ENCODE measurements at places on chromosomes 1 and 21.
A peak's percentile ranks its signal among the peaks of the same experiment; 100 is the strongest.

DNA sequence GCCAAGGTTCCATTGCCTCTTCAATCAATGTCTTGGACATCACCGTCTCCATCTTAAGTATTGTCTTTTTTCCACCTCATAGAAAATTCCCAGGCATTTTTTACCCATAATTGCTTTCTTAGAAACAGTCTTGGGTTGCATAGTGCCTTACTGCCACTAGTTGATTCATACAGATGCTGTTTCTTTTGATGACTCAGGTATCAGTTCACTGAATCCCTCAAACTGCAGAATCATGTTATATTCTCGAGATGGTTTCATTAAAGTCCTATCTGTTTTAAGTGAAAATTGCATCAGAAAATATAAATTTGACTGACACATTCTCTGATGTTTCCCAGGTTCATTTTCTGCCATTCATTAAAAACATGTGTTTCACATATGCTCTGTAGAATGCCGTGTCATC lies 1489.1 kb downstream of the BRINP3 start:
- DNase-seq = no peak

DNA sequence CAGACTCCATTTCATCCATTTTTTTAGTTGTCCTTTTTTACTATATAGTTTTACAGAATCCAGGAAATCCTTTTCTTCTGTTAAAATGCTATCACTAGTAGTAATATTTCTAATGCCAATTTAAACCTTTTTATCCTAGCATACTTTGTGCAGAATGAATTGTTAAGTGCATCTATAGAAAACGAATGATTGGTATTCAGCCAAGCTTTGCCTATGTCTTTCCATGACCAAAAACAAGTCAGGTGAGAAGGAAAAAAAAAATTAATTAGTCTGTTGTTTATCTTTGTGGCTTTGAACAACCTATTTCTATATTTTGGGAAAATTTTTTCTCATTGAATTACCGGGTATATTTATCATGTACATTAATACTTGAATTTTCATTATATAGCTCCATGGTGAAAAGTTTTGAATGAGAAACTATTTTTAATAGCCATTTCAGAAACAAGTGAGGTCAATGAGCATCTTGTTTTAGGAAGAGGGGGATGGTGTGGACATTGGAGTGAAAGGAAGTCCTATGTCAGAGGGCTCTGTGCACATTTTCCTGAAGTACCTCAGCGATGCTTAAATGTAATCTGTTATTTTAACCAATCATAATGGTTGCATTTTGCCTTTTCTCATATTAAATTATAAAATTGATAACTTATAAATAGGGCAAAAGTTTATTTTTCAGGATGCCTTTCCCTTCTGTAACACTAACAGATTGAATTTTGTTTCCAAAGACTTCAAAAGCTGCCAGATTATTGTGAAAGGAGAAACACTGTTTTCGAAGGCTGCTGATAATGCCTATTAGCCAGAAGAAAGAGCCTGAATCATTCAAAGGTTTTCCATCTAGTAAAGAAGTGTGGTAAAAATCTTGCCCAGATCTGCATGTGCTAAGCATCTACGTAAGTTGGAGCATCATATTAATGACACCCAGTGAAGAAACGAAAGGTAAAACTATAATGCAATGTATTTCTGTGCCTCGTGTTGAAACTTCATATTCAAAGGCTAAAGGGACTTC lies 73.8 kb upstream of the S1PR1 start:
- DNase-seq = no peak

GRCh38 chr21:42120101-42120902 lies 49.2 kb downstream of the UMODL1 start:
- no peak for DNase-seq

DNA sequence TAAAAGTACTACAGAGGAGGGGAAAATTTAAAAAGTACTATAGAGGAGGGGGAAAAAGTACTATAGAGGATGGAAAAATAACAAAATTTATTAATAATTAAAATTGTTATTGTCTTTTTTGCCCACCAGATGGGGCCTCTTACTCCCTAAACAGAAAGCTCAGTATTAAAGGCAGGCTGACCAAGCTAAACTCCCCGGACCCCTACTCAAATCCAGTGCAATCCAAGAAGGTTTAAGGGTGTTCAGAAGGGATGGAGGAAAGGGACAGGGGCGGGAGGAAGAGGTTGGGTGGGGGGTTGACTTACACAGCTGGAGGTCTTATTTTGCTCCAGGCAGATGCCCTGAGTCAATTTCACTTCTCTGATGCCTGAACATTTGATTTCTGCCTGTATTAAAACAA lies 13.7 kb downstream of the CD34 start:
- DNase-seq = no peak

DNA sequence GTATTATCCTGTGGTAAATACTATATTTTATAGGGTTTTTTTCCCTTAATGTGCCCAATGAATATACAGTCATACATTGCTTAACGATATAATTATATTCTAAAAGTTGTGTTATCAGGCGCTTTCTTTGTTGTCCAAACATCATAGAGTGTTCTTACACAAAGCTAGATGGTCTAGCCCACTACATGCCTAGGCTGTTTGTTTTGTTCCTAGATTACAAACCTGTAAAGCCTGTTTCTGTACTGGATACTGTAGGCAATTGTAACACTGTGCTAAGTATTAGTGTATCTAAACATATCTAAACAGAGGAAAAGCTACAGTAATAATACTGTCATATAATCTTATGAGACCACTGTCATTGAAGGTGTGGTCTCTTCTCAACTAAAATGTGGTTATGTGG lies 242.6 kb upstream of the C1orf105 start:
- DNase-seq = no peak

GRCh38 chr1:15090373-15090772 lies 63.2 kb upstream of the TMEM51 start:
- no peak for DNase-seq

DNA sequence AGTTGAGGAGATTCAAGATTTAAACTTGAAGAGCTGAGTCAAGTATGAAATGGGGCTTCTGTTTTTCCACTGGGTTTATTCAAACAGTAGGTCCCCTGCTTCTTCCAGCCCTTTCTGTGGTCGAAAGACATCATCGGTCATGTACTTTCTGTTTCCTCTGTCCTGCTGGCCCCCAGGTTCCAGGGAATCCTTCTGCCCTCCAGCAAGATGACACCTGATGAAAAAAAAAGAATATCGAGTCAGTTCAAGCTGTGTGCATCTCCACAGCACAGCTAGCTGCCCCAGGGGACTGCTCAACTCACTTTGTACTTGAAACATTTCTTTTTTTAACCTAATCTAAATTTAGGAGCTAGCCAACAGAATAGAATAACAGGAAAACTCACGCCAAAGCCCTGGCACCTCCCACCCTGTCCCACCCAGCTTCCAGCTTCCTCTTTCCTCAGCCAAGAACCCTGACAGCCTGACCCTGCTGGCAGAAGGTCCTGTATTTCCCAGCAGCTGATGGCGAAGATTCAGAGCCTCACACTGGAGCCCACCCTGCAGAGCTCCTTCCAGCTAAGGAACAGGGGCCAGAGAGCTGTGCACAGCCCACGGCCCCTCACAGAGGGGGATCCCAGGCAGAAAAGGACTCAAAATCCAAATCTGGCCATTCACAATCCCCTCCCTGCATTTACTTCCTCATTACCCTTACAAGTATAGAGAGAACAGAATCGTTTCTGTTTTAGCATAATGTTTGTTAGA lies 176.5 kb downstream of the PSMG1 start:
- DNase-seq = no peak

- no peak for DNase-seq
These were observed at the start of gene CATSPER4 for GRCh38 chr1:26190373-26190987. Gene CATSPER4, plus strand, starts transcription at chr1:26190602. Its CDS starts 26 bp downstream, at chr1:26190628.

DNA sequence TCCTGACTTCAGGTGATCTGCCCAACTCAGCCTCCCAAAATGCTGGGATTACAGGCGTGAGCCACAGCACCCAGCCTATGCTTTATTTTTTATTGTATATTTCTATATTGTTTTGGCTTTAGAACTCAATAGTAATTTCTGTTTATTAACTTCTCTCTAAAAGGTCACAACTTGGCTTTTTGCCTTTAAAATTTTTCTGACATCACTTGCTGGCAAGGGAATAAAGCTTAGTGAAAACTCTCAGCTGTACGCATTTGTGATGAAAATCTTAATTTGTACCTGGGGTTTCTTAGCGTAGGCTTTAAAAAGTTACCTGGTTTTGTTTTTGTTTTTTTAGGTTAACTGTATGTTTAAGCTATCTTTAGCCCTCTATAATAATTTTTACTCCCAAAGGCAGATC lies 36.2 kb downstream of the B3GALNT2 start:
- no peak for DNase-seq

GRCh38 chr1:7704214-7705047 lies 66.7 kb upstream of the VAMP3 start:
- DNase-seq = peak; percentile 84

DNA sequence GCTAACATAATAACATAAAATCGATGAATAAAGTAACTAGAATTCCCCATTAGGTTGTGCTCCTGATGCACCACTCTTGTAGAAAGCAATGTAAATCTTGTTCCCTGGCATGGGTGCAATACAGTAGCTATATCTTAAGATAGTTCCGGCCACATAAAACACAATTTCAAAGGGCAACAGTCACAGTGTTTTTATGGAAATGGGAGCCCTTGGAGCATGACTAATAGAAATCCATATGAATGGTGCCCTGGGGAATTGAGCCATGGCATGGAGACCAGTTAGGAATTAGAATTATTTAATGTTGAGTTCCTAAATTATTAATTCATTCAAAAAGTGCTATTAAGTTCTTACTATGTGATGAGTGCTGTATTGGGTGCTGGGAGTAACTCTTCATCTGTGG lies 118.7 kb downstream of the KCNK2 start:
- no peak for DNase-seq

DNA sequence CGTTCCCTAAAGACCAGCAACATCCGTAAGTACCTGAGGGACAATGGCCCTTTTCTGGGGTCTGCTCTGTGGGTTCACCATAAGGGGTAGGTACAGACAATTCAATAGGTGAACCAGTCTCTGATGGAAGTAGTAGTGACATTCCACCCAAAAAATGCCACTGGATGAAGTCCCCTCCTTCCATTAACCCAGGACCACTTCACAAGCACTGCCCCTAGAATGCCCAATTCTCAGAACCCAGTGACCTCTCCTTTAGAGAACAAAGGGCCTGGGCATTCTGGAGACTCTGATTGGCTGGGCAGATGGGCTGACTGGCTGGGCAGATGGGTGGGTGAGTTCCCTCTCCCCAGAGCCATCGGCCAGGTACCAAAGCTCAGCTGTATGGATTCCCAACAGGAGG lies at the start of gene TEX38:
Gene TEX38, plus strand, starts transcription at position 301 of the 400 bp plus-strand sequence. Its CDS starts 81 bp downstream, at position 382.
- no peak for DNase-seq

GRCh38 chr1:228740543-228741317 lies 5.5 kb downstream of the RHOU start:
- DNase-seq = no peak

GRCh38 chr1:215635827-215636226 lies 68.7 kb downstream of the KCTD3 start:
- DNase-seq = no peak

GRCh38 chr21:30515681-30516080 lies 13.7 kb upstream of the KRTAP19-5 start:
- DNase-seq = no peak

- DNase-seq = no peak
These were observed 1.0 kb downstream of the NTMT2 start for GRCh38 chr1:170146720-170147263.

GRCh38 chr1:41109310-41110197 lies 88.0 kb upstream of the SLFNL1 start:
- DNase-seq = no peak
